ENCODE measurements at places on chromosomes 3 and 15. TPM values are rescaled to one million over a fixed set of nuclear protein-coding genes. Genes with fewer than 3 reads are reported as not detected.

- no peaks in the 10 kb centered on the region for H3K36me3 ChIP-seq
- H3K4me3 ChIP-seq = no peak overlapping the region
- no peaks in the 10 kb centered on the region for H3K27me3 ChIP-seq
- H3K27ac ChIP-seq = no peak overlapping the region
- H3K4me1 ChIP-seq = no peaks in the 10 kb centered on the region
- DNase-seq = no peak
Measured at GRCh38 chr3:17752876-17753631, 10.6 kb upstream of the TBC1D5 start.

Gene SMAD6
- total RNA-seq = 0.76 TPM

DNA sequence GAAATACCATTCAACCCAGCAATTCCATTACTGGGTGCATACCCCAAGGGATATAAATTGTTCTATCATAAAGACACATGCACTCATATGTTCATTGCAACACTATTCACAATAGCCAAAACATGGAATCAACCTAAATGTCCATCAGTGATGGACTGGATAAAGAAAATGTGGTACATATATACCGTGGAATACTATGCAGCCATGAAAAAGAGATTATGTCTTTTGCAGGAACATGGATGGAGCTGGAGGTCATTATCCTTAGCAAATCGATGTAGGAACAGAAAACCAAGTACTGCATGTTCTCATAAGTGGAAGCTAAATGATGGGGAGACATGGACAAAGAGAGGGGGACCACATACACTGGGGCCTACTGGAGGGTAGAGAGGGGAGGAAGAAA, 5.5 kb upstream of the MYRIP start:
- H3K4me1 ChIP-seq = no peaks in the 10 kb centered on the region
- no peaks in the 10 kb centered on the region for H3K36me3 ChIP-seq
- H3K27ac ChIP-seq = no peak overlapping the region
- no peak for DNase-seq
- no peak overlapping the region for H3K4me3 ChIP-seq
- H3K27me3 ChIP-seq = peaks cover 3% of the 10 kb centered on the region

- no peaks in the 10 kb centered on the region for H3K27me3 ChIP-seq
- no peak overlapping the region for H3K27ac ChIP-seq
- H3K4me3 ChIP-seq = no peak overlapping the region
- no peak for DNase-seq
- no peaks in the 10 kb centered on the region for H3K36me3 ChIP-seq
Measured at GRCh38 chr3:98612587-98612986, 19.2 kb upstream of the CPOX start.

GRCh38 chr15:69158201-69158842, 2.1 kb upstream of the GLCE start:
- H3K4me3 ChIP-seq = no peak overlapping the region
- no peak for DNase-seq

GRCh38 chr15:52280326-52281084, 15.1 kb downstream of the MYO5C start:
- no peak overlapping the region for H3K27ac ChIP-seq
- DNase-seq = no peak
- H3K36me3 ChIP-seq = no peaks in the 10 kb centered on the region
- H3K27me3 ChIP-seq = no peaks in the 10 kb centered on the region
- no peaks in the 10 kb centered on the region for H3K4me1 ChIP-seq

Gene KLHL40
- not detected for total RNA-seq

DNA sequence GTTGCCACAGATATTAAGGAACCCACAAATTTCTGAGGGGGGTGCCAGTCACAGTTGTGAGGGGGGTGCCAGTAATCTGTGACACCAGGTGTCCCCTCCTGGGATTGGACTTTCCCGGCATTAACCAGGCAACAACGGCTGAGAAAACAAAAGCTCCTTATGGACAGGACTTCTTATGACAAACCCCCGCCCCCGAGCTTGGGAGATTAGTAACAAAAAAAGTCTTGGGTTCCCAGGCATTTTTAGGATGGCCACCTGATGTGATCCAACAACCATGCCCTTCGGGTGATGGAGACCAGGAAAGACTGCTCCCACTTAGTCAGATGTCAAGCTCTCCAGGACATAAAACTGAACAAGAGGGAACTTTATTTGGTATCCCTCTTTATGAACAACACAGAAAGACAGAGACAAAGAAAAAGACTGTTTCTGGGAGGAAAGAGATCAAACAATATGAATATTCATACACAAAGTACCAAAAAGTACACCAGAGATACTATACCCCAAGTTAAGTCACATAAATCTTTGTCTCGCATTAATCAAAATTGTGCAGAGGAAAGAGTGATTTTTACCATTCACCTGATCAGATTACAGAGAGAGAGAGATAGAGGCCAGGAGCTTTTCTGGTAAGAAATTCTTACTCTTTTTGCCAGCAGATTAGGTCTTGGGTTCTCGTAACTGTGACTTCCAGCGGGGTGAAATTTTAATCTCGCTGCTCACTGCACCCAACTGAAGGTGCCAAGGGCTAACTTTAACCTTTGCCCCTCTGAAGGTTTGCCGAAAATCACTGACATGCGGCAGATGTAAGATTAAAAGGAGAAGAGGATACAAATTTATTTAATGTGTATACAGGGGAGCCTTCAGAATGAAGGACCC, 61.6 kb downstream of the OSTN start:
- H3K27ac ChIP-seq = no peak overlapping the region
- no peak for DNase-seq
- H3K4me3 ChIP-seq = no peak overlapping the region
- no peaks in the 10 kb centered on the region for H3K36me3 ChIP-seq
- no peaks in the 10 kb centered on the region for H3K27me3 ChIP-seq

- no peak overlapping the region for H3K4me3 ChIP-seq
- H3K36me3 ChIP-seq = no peaks in the 10 kb centered on the region
- no peak overlapping the region for H3K27ac ChIP-seq
- DNase-seq = no peak
Measured at GRCh38 chr3:100455841-100456550, 36.4 kb upstream of the TMEM45A start.

Gene PAQR5
- total RNA-seq = not detected

GRCh38 chr3:72288955-72289691, 504.2 kb upstream of the PROK2 start:
- no peaks in the 10 kb centered on the region for H3K36me3 ChIP-seq
- no peak overlapping the region for H3K27ac ChIP-seq
- peak overlapping the region; percentile 57 for H3K4me3 ChIP-seq
- H3K4me1 ChIP-seq = no peaks in the 10 kb centered on the region
- no peaks in the 10 kb centered on the region for H3K27me3 ChIP-seq

DNA sequence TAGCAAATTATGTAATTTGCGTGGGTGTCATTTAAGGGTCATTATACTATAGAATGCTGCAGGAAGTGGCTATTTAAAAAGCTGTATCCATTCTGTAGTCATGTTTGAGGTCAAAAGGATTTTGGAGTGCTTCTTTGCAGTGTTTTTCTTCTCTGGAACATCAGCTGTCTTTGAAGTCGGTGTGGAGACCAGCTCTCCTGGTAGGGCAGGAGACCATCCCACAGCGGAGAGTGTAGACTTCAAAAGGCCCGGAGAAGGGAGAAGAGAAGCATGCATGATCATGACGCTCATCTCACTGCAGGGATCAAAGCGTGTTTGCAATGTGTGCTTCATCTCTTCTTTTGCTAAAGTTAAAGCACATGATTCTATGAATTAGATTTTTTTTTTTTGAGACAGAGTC, 19.9 kb downstream of the PXK start:
- no peak overlapping the region for H3K27ac ChIP-seq
- H3K4me1 ChIP-seq = peaks cover 4% of the 10 kb centered on the region
- no peaks in the 10 kb centered on the region for H3K36me3 ChIP-seq
- no peak for DNase-seq
- no peak overlapping the region for H3K4me3 ChIP-seq

GRCh38 chr3:189842681-189843602, 211.8 kb downstream of the TP63 start:
- no peaks in the 10 kb centered on the region for H3K36me3 ChIP-seq
- no peak for DNase-seq
- no peaks in the 10 kb centered on the region for H3K4me1 ChIP-seq
- H3K27me3 ChIP-seq = no peaks in the 10 kb centered on the region
- no peak overlapping the region for H3K27ac ChIP-seq

DNA sequence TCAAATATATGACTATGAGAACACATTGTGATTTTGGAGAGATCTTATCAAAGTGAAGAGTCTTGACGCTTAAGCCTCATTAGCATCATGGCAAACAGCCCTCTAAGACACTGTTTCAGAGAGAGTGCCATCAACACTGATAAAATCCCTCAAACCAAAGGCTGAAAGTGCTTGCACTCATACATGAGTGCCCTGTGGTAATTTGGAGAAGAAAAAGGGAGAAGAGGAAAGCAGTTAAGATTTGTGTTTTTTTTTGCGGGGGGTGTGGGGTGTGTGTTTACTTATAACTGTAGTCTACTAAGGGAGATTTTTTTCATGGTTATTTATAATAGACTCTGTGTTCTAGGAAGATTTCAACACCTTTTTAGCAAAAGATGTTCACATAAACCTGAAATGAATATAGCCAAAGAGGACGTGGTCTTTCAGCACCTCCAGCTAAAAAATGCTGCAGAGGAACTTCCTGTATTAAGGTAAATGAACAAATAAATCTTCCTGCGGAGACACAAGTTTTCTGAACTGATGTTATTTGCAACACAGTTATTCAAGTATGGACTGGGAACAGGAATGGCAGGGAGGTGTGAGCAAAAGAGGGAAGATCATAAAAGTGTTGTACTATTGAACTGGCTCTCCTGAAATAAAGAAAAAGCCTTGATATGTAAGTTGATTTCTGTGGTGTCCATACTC, 81.9 kb upstream of the TGFBR2 start:
- H3K4me3 ChIP-seq = no peak overlapping the region
- H3K4me1 ChIP-seq = no peaks in the 10 kb centered on the region
- no peak overlapping the region for H3K27ac ChIP-seq
- no peaks in the 10 kb centered on the region for H3K27me3 ChIP-seq

- H3K36me3 ChIP-seq = no peaks in the 10 kb centered on the region
- H3K4me1 ChIP-seq = no peaks in the 10 kb centered on the region
- no peak overlapping the region for H3K4me3 ChIP-seq
- H3K27me3 ChIP-seq = no peaks in the 10 kb centered on the region
- DNase-seq = no peak
Measured at GRCh38 chr3:172904711-172905373, 154.3 kb downstream of the ECT2 start.

GRCh38 chr3:115549071-115549470, 74.2 kb upstream of the GAP43 start:
- no peaks in the 10 kb centered on the region for H3K27me3 ChIP-seq
- H3K4me1 ChIP-seq = no peaks in the 10 kb centered on the region
- H3K27ac ChIP-seq = no peak overlapping the region
- no peak for DNase-seq
- H3K36me3 ChIP-seq = no peaks in the 10 kb centered on the region

DNA sequence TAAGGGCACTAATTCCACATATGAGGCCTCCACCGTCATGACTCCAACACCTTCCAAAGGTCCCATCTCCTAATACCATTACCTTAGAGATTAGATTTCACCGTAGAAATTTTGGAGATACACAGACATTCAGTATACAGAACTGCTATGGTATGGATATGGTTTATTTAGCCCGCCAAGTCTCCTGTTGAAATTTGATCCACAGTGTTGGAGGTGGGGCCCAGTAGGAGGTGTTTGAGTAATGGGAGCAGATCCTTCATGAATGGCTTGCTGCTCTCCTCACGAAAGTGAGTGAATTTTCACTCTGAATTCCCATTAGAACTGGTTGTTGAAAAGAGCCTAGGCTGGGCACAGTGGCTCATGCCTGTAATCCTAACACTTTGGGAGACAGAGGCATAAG, 7.4 kb downstream of the MKRN3 start:
- H3K4me1 ChIP-seq = no peaks in the 10 kb centered on the region
- no peak overlapping the region for H3K4me3 ChIP-seq
- H3K36me3 ChIP-seq = no peaks in the 10 kb centered on the region
- H3K27me3 ChIP-seq = no peaks in the 10 kb centered on the region
- H3K27ac ChIP-seq = no peak overlapping the region

GRCh38 chr3:95595416-95596075, 1218.8 kb upstream of the EPHA6 start:
- no peaks in the 10 kb centered on the region for H3K4me1 ChIP-seq
- no peak for DNase-seq
- H3K36me3 ChIP-seq = no peaks in the 10 kb centered on the region
- H3K27me3 ChIP-seq = no peaks in the 10 kb centered on the region
- no peak overlapping the region for H3K4me3 ChIP-seq

Gene IQCF5
- total RNA-seq = not detected

- H3K36me3 ChIP-seq = no peaks in the 10 kb centered on the region
- H3K27ac ChIP-seq = no peak overlapping the region
- H3K4me3 ChIP-seq = no peak overlapping the region
- no peaks in the 10 kb centered on the region for H3K27me3 ChIP-seq
- no peaks in the 10 kb centered on the region for H3K4me1 ChIP-seq
Measured at GRCh38 chr3:196168808-196169391, 42.3 kb downstream of the ZDHHC19 start.

Gene LIPH
- total RNA-seq = not detected

Gene ZNF385D
- not detected for total RNA-seq

Gene PRSS50
- total RNA-seq = 0.11 TPM

Gene RAD51
- 56.1 TPM for total RNA-seq

GRCh38 chr15:58182460-58183163, 44.4 kb downstream of the AQP9 start:
- H3K36me3 ChIP-seq = no peaks in the 10 kb centered on the region
- H3K4me1 ChIP-seq = peaks cover 4% of the 10 kb centered on the region
- no peak overlapping the region for H3K4me3 ChIP-seq
- H3K27me3 ChIP-seq = no peaks in the 10 kb centered on the region

DNA sequence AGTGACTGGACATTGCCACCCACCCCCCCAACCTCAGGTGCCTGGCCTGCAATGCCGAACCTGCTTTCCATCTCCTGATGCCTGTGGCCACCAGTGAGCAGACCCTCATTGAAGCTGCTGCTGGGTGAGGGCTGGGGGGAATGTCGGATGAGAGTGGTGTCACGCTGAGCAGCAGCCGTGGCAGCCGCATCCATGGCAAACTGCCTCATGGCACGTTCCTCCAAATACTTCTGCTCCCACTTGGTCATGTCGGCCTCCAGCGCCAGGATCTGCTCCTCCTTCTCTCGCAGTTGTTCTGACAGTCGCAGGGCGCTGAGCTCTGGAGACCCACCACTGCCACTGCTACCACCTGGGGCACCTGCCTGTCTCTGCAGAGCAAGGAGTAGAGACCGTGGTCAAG, 14.2 kb downstream of the AMOTL2 start:
- no peak overlapping the region for H3K27ac ChIP-seq
- no peak for DNase-seq
- H3K4me3 ChIP-seq = no peak overlapping the region
- H3K36me3 ChIP-seq = no peaks in the 10 kb centered on the region
- H3K4me1 ChIP-seq = peaks cover 14% of the 10 kb centered on the region
- no peaks in the 10 kb centered on the region for H3K27me3 ChIP-seq

- H3K36me3 ChIP-seq = no peaks in the 10 kb centered on the region
- H3K4me3 ChIP-seq = no peak overlapping the region
- no peaks in the 10 kb centered on the region for H3K27me3 ChIP-seq
- H3K27ac ChIP-seq = no peak overlapping the region
Measured at GRCh38 chr3:63046580-63046979, 171.4 kb upstream of the CADPS start.

- H3K27ac ChIP-seq = no peak overlapping the region
- no peaks in the 10 kb centered on the region for H3K4me1 ChIP-seq
- DNase-seq = no peak
- no peaks in the 10 kb centered on the region for H3K36me3 ChIP-seq
Measured at GRCh38 chr3:192869131-192870031, 48.3 kb downstream of the MB21D2 start.

GRCh38 chr3:85725809-85726208, 767.0 kb downstream of the CADM2 start:
- no peaks in the 10 kb centered on the region for H3K36me3 ChIP-seq
- no peaks in the 10 kb centered on the region for H3K4me1 ChIP-seq
- no peak overlapping the region for H3K27ac ChIP-seq
